AG09319 (cell line): ENCODE measurements at places on chromosomes 2 and 18.

DNA sequence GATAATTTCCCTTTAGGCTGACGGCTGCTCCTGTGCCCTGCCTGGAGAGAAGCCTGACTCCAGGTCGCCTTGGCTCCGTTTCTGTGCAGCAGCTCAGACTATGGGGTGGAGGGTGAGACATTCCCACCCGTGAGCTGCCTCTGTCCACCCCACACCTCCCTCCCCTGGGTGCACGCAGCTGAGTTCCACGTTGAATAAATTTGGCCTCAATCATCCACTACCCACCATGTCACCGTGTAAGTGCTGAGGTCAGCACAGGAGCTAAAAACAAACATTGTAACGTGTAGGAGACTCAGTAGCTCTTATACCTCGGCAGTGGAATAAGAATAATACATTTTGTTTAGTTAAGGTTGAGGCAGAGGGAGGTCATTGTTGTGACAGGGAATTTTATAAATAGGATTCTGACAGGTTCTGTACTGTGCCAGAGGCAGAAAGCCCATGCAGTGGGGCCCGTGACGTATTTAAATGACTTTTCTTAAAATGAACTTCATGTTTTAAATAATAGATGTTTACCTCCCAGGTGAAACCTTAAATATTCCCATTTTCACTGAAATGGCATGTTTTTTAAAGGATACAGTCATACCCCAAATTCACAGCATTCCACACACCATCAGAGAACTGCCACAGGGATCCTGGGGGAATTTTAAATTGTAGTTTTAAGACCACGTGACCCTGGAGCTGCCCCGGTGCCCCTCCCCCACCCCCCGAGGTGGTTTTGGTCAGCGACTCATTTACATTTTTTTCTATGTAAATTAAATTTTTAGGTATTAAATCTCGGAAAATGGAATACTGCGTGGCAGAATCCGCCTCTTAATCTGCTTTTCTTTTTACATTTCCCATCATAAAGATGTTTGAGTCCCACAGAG, 50.2 kb downstream of the NFATC1 start:
- no peak for DNase-seq

DNA sequence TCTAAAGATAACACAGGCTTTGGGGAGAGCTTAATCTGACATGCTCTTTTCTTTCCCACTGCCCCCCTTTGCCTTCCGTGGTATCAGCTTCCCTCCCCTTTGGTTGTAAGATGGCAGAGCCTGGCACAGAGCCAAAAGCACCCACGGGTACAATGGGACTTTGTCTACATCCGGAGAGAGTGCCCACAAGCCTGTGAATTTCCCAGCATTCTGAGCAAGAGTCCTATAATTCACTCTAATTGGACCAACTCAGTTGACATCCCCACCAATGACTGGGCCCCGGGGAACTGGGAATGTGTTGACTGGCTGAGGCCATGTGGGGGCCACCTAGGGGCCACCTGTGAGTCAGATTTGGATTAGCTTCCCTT, 20.1 kb upstream of the C2orf72 start:
- DNase-seq: no peak

GRCh38 chr2:237744613-237745249, 53.8 kb upstream of the RBM44 start:
- DNase-seq: no peak

- DNase-seq: no peak
Measured at GRCh38 chr2:46945671-46946070, 30.1 kb upstream of the MCFD2 start.

GRCh38 chr18:72819050-72819449, 48.7 kb downstream of the NETO1 start:
- no peak for DNase-seq

- DNase-seq: no peak
Measured at GRCh38 chr2:186558512-186559276, 31.2 kb upstream of the ITGAV start.

GRCh38 chr18:39854291-39854690, 2100.7 kb upstream of the PIK3C3 start:
- no peak for DNase-seq

- DNase-seq: no peak
Measured at GRCh38 chr2:143955401-143956065, 564.4 kb downstream of the ZEB2 start.

GRCh38 chr18:11134940-11135339, 14.4 kb downstream of the PIEZO2 start:
- DNase-seq: no peak

GRCh38 chr2:191857259-191857805, 10.4 kb upstream of the CAVIN2 start:
- DNase-seq: no peak

- no peak for DNase-seq
Measured at GRCh38 chr2:110983133-110983532, 137.6 kb upstream of the BCL2L11 start.

GRCh38 chr2:124269348-124269747, 244.3 kb downstream of the CNTNAP5 start:
- no peak for DNase-seq

DNA sequence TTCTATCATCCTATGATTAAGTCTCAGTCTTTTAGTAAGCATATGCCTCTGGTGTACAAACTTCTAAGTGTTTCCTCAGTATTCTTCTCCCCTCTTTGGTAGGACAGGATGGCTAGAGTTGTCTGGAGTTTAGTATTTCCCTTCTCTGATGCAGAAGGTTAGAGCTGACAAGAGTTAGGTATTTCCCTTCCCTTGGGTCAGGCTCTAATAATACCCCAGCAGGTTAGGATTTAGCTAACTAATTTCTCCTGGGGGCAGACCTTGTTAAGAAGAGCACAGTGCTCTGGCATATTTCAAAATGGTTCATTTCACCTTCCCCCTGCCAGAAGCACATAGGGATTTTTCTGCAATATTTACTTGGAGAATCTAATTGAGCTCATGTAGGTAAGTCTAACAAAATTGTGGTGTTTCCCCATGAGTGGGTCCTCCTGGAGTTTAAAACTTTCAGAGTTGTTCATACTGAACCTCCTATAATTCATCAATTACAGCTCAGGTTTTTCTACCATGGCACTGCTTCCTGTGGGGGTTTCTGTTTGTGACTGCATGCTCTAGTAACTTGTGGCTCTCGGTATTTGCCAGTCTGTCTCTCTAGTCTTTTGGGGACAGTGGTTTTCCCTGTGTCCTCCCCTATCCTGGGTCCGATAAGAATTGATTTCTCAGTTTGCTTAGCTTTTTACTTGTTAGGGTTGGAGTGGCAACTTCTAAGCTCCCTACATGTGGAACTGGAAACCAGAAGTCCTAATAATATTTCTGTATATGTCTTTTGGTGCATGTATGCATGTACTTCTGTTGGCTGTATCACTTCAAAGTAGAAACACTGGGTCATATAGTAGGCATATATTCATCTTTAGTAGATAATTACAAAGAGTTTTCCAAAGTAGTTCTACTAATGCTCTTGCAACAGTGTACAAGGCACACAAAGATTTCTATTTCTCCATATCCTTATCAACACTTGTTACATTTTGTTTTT, 77.7 kb downstream of the GDF7 start:
- DNase-seq: no peak

- DNase-seq: no peak
Measured at GRCh38 chr2:52022006-52022405, 990.1 kb upstream of the NRXN1 start.

DNA sequence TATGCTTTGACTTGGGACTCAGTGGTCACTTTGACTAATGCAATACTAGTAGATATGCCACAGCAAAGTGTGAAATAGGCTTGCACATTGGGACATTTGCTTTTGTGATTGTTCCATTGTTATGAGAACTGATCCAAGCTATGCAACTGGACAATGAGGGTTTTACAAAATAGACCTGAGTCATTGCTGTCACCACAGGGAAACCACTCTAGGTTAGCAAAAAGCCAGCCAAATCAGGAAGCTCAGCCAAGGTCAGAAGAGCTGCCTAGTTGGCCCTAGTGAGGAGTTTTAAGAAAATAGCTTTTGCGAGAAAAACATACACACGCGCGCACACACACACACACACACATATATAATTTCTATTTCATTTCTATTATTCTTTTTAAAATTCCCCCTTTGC, 452.4 kb upstream of the CDH7 start:
- DNase-seq: no peak

DNA sequence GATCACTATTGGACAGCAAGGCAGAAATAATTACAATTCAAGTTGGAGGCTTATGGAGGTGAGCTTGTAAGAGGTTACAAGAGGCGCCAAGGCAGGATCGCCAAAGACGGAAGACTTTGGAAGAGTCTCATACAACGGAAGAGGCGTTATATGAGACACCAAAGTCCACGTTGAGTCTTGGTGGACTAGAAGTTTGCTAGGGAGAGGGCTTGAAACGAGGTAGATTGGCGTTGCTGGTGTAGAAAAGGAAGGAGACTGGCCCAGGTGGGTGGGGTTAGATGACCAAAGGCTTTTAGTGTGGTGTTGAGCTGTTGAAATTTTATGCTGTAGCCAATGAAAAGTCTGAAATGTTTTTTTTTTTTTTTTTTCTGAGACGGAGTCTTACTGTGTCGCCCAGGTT, 1.4 kb downstream of the MSH2 start:
- no peak for DNase-seq

DNA sequence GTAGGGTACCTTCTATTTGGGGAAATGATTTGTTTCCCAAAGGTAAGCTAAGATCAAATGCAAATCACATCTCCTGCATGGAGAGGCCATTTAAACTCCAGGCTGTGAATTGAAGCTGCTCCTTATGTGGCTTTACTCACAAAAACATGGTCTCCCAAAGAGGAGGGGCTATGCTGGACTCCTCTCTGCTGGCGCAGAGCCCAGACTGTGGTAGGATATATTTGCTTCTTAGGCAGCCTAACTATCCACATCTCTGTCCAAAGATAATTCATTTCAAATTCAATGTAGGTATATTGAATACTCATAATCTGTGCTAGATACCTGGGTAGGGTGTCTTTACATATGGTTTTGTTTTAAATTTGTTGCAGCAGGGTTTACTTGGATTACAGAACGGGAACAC, 358.5 kb downstream of the ALK start:
- no peak for DNase-seq

DNA sequence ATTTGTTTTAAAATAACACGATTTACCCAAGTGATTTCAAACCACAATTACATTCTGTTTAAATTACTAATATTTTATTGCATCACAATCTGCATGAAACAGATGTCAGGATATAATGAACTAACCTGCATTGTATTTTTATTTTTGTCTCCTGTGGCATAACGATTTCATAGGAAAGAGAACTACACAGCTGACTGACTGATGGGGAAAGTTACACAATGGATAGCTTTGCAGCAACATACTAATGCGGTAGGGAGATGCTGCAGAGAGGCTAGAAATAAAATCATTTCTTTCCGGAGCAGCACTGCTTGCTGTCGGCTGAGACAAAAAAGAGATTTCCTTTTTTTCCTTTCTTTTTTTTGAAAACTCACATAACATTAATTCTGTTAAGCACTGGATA, 36.9 kb downstream of the SCN1A start:
- DNase-seq: no peak

DNA sequence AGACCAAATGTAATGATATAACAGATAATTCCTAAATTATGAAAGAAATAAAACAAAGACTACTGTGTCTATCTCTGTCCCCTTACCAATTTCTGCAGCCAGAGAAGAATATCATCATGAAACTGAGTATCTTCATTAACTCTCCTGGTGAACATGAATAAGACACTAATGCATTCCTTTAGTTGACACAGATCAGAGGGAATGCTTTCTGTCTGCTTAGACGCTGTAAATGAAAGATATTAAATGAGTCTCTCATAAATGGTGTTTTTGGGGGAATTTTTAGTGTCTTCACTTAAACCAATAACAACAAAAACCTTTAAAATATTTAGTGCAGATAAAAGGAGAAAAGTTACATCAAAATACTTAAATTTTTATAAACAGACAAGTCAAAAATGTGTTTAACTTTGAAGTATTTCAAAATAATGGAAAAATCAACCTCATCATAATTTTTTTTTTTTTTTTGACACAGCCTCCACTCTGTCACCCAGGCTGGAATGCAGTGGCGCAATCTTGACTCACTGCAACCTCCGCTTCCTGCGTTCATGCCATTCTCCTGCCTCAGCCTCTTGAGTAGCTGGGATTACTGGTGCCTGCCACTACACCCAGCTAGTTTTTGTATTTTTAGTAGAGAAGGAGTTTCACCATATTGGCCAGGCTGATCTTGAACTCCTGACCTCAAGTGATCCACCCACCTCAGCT, 16.0 kb downstream of the EPG5 start:
- peak; percentile 61 for DNase-seq

- no peak for DNase-seq
Measured at GRCh38 chr2:10382354-10383061, 65.6 kb downstream of the ODC1 start.

DNA sequence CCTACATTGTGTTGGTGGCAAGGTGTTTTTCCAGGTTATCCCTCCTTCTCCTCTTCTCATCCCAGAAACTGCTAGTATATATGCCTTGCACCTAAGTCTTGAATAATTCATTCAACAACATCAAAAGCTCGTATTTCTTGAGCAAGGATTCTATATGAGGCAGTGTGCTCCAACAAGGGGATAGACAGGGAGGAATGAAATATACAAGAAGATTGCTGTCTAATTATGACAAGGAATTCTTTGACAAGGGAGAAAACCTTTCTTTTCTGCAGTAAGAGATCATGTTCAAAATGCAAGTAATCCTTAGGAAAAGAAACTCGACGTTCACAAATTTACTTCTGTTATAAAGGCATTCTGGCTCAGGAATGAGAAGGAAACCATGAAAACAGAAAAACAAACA, 788.6 kb downstream of the TDRD15 start:
- no peak for DNase-seq

- DNase-seq: no peak
Measured at GRCh38 chr2:203928849-203929248, 7.7 kb upstream of the ICOS start.

DNA sequence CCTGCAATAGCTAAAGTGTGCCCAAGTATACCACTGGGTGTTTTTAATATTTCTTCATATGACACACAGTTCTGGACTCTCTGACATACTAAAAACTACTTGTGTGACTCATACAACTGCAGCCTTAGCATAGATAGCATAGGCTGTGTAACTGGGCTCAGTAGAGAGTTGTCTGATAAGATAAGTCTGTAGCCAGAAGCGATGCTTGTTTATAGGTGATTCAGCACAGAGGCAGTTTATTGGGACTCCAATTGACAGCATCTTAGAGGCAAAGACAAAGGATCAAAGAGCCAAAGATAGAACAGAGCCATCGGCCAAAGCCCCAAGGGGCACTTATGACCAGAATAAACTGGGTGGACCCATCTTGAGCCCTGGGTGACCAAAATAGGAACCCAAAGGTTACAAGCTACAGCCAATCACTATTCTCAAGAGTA, 42.3 kb downstream of the AAK1 start:
- DNase-seq: no peak

- DNase-seq: no peak
Measured at GRCh38 chr18:5538544-5538943, 5.3 kb downstream of the EPB41L3 start.

DNA sequence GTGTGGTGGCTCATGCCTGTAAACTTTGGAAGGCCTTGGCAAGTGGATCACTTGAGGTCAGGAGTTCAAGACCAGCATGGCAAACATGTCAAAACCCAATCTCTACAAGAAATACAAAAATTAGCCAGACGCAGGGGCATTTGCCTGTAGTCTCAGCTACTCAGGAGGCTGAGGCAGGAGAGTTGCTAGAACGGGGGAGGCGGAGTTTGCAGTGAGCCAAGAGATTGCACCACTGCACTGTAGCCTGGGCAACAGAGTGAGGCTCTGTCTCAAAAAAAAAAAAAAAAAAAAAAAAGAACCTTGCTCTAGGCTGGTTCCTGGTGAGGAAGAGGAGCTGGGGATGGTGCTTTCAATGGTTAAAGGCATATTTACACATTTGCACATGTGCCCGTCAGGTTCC, 129.4 kb downstream of the LYPD6B start:
- no peak for DNase-seq
